ENCODE measurements at places on chromosomes 5 and 9.

DNA sequence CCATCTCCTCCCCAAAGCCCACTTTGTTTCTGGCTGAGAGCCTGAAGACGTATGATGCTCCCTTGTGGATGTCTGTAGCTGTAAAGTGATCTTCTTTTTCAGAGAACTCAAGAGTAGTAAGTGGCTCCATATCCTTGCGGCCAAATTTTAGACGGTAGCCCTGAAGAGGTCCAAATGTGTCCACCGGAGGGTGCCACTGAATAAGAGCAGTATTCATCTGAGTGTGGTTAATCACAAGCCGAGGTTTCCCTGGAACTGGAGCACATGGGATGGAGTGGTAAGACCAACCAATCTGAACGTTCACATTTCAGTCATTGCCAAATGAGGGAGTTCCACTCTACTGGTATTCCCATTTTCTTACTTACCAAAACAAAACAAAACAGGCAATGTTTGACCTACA lies 686.5 kb upstream of the DMAC1 start:
- H3K27me3 ChIP-seq = no peaks in the 10 kb centered on the region
- no peaks in the 10 kb centered on the region for H3K4me1 ChIP-seq
- H3K36me3 ChIP-seq = no peaks in the 10 kb centered on the region
- no peak overlapping the region for H3K4me3 ChIP-seq
- H3K27ac ChIP-seq = no peak overlapping the region
- DNase-seq = no peak

- peaks cover 4% of the 10 kb centered on the region for H3K36me3 ChIP-seq
- H3K4me3 ChIP-seq = no peak overlapping the region
- no peaks in the 10 kb centered on the region for H3K4me1 ChIP-seq
- peaks cover 6% of the 10 kb centered on the region for H3K27me3 ChIP-seq
These were observed 272.6 kb downstream of the MSX2 start for GRCh38 chr5:174996941-174997340.

DNA sequence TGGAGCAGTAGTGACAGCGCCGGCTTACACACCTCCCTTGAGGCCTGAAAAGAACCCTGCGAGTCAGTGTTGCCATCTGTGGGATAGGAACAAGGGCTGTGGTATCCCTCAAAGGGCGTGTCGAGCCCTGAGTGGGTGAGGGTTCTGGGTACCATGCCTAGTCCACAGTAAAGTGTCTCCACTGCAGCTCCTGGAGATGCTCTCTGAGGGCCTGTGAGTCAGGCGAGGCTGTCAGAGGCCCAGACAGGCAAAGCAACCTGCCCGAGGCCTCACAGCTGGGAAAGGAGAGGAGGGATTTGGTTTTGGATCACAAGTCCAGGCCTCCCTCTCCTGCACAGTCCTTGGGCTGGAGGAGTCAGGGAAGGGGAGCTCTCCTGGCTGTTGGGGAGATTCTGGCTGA lies 6.1 kb downstream of the PRRX2 start:
- no peaks in the 10 kb centered on the region for H3K36me3 ChIP-seq
- H3K27me3 ChIP-seq = peaks cover 8% of the 10 kb centered on the region
- peak; percentile 46 for DNase-seq
- peaks cover 4% of the 10 kb centered on the region for H3K4me1 ChIP-seq
- H3K27ac ChIP-seq = no peak overlapping the region

- H3K4me3 ChIP-seq = no peak overlapping the region
- H3K36me3 ChIP-seq = no peaks in the 10 kb centered on the region
These were observed 15.9 kb downstream of the DNLZ start for GRCh38 chr9:136347472-136348256.

- no peak overlapping the region for H3K4me3 ChIP-seq
- H3K36me3 ChIP-seq = peaks cover 10% of the 10 kb centered on the region
- no peak overlapping the region for H3K27ac ChIP-seq
- H3K4me1 ChIP-seq = peaks cover 48% of the 10 kb centered on the region
- DNase-seq = no peak
These were observed 24.2 kb downstream of the CCDC69 start for GRCh38 chr5:151199581-151200185.

DNA sequence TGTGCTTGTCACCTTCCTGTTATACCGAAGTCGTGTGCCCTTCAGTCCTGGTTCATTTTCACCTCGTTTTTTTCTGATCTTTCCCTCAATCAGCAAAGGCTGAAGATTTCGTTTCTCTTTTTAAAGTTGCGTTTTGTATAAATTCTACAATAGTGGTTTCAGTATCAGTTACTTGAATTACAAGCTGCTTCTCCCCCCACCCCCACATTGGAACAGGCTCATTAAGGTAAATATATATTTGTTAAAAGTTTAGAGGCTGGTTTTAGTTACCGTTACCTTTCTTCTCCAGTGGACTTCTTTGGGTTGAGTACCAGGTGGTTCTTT lies 881 bp downstream of the SUB1 start:
- H3K36me3 ChIP-seq = peaks cover 22% of the 10 kb centered on the region
- peaks cover 84% of the 10 kb centered on the region for H3K4me1 ChIP-seq
- DNase-seq = no peak

DNA sequence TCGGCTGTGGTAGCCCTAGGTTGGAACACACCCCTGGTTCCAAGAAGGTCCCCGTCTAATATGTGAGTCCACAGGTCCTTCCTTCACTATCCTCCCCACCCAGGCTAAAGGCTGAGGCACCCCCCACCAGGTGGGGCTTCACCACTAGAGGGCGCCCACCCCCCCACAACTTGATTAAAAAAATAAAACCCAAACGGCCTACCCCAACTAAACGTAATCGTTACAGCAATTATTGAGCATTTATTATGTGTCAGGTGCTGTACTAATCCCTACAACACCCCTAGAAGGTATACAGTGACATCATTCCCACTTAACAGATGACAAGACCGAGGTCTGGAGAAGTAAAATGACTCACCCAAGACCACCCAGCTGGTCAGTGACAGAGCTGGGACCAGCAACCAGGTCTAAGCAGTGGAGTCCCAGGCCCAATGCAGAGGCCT lies 65.0 kb downstream of the FGF18 start:
- H3K27ac ChIP-seq = no peak overlapping the region
- H3K27me3 ChIP-seq = peaks cover 30% of the 10 kb centered on the region
- H3K4me3 ChIP-seq = no peak overlapping the region
- no peaks in the 10 kb centered on the region for H3K4me1 ChIP-seq
- peak; percentile 56 for DNase-seq
